PC-9 (cell line): ENCODE measurements at places on chromosomes 6 and 20. TPM values are rescaled to one million over a fixed set of nuclear protein-coding genes. Genes with fewer than 3 reads are reported as not detected.

Gene HLA-DQB1
- total RNA-seq, result 3.8 and 5.9 TPM in 2 replicates

Gene SNPH
- 3.4 and 4.0 TPM in 2 replicates for total RNA-seq

Gene RBL1
- 14.6 and 23.0 TPM in 2 replicates for total RNA-seq

GRCh38 chr6:49087369-49087768 lies 375.7 kb downstream of the MMUT start:
- no peak overlapping the region for H3K27ac ChIP-seq
- no peak for DNase-seq
- H3K4me1 ChIP-seq, result no peaks in the 10 kb centered on the region
- no peaks in the 10 kb centered on the region for H3K36me3 ChIP-seq
- no peaks in the 10 kb centered on the region for H3K27me3 ChIP-seq
- no peak overlapping the region for H3K4me3 ChIP-seq

DNA sequence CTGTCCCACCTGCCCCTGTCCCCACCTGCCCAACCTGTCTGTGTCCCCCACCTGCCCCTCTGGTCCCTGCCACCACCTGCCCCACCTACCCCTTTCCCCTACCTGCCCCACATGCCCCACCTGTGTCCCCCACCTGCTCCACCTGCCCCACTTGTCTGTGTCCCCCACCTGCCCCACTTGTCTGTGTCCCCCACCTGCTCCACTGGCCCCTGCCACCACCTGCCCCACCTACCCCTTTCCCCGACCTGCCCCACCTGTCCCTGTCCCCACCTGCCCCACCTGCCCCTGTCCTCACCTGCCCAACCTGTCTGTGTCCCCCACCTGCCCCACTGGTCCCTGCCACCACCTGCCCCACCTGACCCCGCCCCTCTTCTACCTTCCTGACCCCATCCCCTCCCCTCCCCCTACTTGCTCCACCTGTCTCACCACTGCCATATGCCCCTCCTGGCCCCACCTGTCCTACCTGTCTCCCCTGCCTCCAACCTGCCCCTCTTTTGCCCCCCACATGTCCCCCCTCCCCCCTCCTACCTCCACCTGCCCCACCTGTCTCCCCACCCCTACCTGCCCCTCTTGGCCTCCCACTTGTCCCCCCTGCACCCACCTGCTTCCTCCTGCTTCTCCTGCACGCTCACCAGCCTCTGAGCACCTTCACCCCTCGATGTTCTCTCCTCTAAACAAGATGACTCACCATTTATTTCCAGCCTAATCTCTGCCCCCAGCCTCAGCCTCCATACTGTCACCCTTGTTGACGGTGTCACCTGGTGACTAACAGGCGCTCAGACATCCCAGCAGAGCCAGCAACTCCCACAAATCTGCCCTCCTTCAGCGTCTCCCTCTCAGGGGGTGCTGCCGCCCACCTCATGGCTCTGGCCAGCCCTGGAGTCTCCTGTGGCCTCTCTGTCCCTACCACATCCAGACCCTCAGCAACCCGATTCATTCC lies 5.6 kb upstream of the MYT1 start:
- peaks cover 47% of the 10 kb centered on the region for H3K27me3 ChIP-seq
- 0 out of 2 replicates have a peak, but pooled peaks cover 5% of the 10 kb centered on the region for H3K4me1 ChIP-seq
- no peak overlapping the region for H3K27ac ChIP-seq
- H3K36me3 ChIP-seq, result no peaks in the 10 kb centered on the region
- no peak overlapping the region for H3K4me3 ChIP-seq
